ENCODE measurements at places on chromosomes 13 and 19.
A peak's percentile ranks its signal among the peaks of the same experiment; 100 is the strongest.

- DNase-seq = no peak
Observed at GRCh38 chr19:30175987-30176386, 196.2 kb upstream of the ZNF536 start.

DNA sequence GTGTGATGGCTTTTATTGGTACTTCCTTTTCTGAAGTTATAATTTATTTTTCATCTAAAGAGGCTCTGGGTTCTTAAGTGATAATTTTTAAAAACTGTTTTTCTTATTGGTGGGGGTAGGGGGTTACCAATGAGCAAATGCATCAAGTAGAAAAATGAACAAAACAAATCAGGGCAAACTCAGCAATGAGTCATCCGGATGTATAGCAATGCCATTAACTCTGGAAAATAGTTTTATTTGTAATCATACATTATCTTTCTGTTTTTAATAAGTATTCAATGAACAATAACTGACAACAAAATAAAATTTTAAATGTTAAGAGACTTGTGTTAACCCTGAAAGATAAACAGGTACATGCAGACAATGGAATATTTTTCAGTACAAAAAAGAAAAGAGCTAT lies 67.6 kb downstream of the UFM1 start:
- no peak for DNase-seq

GRCh38 chr13:97934590-97934989 lies 18.9 kb upstream of the IPO5 start:
- no peak for DNase-seq

DNA sequence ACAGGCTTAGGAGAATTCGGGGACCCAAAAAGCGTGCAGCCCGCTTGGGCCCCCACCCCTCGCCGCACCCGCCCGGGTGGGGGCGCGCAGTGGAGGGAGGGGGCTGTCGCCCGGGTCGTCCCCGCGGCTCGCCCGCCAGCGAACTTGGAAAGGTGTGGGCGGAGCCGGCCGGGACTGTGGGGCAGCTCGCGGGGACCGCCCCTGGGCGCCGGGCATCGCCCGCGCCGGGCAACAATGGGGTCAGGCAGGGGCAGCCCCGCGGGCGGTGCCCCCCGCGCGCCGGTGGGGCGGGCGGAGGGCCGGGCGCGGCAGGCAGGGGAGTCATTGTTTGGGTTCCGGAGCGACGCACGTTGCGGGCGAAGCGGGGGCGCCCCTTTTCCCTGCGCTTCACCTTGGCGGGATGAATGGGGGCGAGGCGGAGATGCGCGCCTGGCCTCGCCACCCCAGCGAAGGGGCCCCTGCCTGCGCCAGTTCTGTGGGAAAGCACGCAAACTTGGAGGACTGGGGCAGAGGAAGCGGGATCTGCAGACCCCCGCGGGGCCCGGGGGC lies 647 bp upstream of the KLF12 start:
- no peak for DNase-seq

- DNase-seq = no peak
Observed at GRCh38 chr19:10812902-10813404, 23.1 kb downstream of the TMED1 start.

GRCh38 chr19:13001502-13002165 lies 6.4 kb downstream of the NFIX start:
- no peak for DNase-seq

DNA sequence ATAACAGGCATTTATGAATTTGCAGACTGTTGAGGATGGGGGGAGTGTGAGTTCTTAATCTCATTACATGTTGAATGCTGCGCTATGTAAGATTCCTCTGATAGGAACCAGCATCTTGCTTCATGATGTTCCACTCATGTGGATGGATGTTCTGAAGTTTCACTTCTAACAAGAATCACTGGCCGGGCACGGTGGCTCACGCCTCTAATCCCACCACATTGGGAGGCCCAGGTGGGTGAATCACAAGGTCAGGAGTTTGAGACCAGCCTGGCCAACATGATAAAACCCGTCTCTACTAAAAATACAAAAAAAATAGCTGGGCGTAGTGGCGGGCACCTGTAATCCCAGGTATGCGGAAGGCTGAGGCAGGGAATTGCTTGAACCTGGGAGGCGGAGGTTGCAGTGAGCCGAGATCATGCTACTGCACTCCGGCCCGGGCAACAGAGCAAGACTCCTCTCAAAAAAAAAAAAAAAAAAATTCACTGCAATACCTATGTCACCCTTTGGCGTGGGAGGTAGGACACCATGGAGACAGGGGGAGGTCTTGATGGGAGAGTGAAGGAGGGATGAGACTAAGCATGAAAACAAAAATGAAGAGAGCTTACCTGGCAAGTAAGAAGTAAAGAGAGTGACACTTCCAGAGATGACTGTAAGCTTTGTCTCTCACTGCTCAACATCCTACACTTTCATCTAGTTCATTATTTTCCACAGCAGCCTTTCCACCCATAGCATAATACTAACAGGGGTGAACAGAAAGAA lies 133.0 kb downstream of the DCT start:
- no peak for DNase-seq

GRCh38 chr13:109156181-109156935 lies 526.9 kb downstream of the MYO16 start:
- DNase-seq = no peak

GRCh38 chr13:33367926-33368325 lies 82.4 kb upstream of the STARD13 start:
- no peak for DNase-seq

GRCh38 chr13:57629391-57629804 lies 2.1 kb upstream of the PCDH17 start:
- DNase-seq = no peak

DNA sequence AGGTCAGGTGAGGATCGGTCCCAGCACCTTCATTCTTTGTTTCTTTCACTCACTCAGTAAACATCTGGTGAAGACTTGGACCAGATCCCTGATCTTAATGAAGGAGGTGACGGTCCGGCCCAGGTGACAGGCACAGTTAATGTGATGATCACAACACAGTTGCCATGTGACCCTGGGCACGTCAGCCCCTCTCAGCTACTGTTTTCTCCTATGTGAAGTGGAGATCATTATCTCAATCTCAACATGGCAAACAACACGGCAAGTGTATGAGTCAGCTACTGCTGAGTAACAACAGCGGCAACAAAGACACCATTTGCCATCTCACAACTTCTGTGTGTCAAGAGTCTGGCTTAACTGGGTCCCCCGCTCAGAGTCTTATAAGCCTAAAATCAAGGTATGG lies 74.6 kb downstream of the GNG7 start:
- no peak for DNase-seq

- no peak for DNase-seq
Observed at GRCh38 chr13:94280349-94280748, 199.1 kb downstream of the DCT start.

- peak; percentile 56 for DNase-seq
Observed at GRCh38 chr19:40466219-40466984, 399 bp upstream of the SPTBN4 start.

- no peak for DNase-seq
Observed at GRCh38 chr19:27851002-27851481, 1361.9 kb downstream of the UQCRFS1 start.

GRCh38 chr13:109394311-109394988 lies 391.9 kb downstream of the IRS2 start:
- no peak for DNase-seq

GRCh38 chr19:30790056-30790680 lies 418.0 kb downstream of the ZNF536 start:
- DNase-seq = peak; percentile 7

DNA sequence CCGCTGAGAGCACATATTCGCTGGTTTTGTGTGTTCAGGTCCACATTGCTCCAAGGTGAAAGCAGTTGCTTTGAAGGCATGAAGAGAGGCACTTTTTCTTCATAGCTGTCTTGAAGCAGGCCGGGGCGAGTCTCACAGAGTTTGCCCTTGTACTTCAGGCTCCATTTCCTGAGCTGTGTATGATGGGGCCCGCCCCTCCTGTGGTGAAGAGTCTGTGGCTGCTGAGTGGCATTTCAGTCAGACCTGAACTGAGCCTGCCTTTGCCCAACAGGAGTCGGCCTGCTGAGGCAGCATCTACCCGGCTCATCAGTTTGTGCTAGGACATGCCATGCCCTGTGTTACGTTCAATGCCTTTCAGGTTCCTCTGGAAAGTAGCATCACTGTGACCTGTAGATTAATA lies 44.4 kb upstream of the C1QTNF9 start:
- no peak for DNase-seq

- no peak for DNase-seq
Observed at GRCh38 chr19:408441-408901, 476 bp downstream of the C2CD4C start.

GRCh38 chr13:51814071-51814470 lies 10.1 kb upstream of the DHRS12 start:
- no peak for DNase-seq

DNA sequence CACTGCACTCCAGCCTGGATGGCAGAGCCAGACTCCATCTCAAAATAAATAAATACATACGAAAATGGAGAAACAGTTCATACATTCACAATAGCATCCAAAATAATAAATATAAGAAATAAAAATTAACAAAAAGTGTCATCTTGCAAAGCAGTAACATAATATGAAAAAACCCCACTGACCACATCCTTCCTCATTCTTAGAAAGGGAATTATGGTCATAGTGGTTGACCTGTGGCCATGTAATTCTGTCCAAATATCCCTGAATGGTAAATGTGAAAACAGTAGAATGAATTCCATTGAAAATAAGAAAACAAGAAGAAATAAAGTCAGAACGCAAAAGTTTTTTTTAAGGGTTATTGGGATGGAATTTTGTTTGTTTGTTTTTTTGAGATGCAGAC lies 7.0 kb upstream of the CDC42EP5 start:
- no peak for DNase-seq

DNA sequence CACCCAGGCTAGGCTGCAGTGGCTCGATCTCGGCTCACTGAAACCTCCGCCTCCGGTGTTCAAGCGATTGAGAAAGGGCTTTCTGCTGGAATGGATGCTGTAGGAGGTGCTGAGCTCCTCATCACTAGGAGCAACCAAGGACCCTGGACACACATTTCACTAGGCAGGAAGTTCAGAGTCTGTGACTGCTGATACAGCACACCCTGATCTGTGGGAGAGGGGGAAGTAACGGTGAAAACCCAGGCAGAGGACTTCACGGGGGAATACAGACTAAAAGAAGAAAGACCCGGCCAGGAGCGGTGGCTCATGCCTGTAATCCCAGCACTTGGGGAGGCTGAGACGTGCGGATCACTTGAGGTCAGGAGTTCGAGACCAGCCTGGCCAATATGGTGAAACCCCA lies 11.9 kb upstream of the NOTCH3 start:
- DNase-seq = no peak

- no peak for DNase-seq
Observed at GRCh38 chr13:92512852-92513251, 713.8 kb upstream of the GPC6 start.

GRCh38 chr13:23146006-23146405 lies 34.8 kb upstream of the SGCG start:
- no peak for DNase-seq

DNA sequence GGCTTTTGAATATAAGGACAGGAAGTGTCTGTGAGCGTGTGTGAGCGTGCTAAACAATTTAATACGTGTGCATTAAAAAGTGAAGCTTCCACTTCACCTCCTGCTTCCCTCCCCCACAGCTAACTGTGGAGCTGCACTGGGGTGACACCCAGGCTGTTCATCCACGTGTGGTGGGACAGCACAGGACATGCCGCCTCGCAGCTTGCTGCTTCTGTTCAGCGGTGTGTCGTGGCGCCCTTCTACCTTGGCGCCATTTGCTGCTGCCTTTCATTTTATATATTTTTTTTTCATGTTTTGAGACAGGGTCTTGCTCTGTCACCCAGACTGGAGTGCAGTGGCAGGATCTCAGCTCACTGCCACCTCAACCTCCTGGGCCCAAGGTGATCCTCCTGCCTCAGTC lies 63.3 kb downstream of the MCF2L start:
- DNase-seq = no peak

GRCh38 chr13:30107121-30107520 lies 200.2 kb downstream of the KATNAL1 start:
- DNase-seq = no peak

- DNase-seq = no peak
Observed at GRCh38 chr13:58238972-58239773, 607.6 kb downstream of the PCDH17 start.

- DNase-seq = no peak
Observed at GRCh38 chr19:47151627-47152026, 21.0 kb downstream of the SAE1 start.

Measured in ecto neural progenitor cell (in vitro differentiated cells).